ENCODE measurements at places on chromosomes 6 and 20. TPM values are rescaled to one million over a fixed set of nuclear protein-coding genes. Genes with fewer than 3 reads are reported as not detected.
A peak's percentile ranks its signal among the peaks of the same experiment; 100 is the strongest.

DNA sequence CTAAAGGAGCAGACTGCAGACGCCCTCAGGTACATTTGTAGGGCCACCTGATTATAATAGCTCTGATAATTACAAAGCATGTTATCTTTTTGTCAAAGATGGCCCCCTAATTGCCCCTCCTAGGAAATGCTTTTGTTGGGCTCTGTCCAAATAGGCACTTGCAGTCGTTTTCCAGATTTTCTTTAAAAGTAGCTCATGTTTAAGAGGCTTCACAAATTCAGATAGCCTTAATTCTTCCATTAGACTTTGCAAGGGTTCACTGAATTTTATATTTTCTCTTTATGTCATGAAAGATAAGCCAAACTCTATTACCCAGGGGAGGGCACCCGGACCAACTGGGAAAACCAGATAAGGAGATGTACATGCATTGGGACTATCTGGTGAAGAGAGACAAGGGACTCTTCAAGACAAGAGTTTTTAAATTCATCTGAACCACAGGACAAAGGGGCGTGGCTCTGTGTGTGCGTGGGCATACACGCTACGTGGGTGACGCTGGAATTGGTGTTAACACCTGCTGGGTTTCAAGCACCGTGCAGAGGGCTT, 95.6 kb downstream of the TOX2 start:
- no peak overlapping the region for H3K27ac ChIP-seq
- DNase-seq, result no peak
- H3K4me3 ChIP-seq, result no peak overlapping the region
- H3K27me3 ChIP-seq, result no peaks in the 10 kb centered on the region
- peaks cover 3% of the 10 kb centered on the region for H3K4me1 ChIP-seq

The TPD52L2 gene
- total RNA-seq, result 109 TPM

The DSE gene
- total RNA-seq, result 12.0 TPM

The NKAIN4 gene
- total RNA-seq, result 183 TPM

The TMC2 gene
- total RNA-seq, result not detected

DNA sequence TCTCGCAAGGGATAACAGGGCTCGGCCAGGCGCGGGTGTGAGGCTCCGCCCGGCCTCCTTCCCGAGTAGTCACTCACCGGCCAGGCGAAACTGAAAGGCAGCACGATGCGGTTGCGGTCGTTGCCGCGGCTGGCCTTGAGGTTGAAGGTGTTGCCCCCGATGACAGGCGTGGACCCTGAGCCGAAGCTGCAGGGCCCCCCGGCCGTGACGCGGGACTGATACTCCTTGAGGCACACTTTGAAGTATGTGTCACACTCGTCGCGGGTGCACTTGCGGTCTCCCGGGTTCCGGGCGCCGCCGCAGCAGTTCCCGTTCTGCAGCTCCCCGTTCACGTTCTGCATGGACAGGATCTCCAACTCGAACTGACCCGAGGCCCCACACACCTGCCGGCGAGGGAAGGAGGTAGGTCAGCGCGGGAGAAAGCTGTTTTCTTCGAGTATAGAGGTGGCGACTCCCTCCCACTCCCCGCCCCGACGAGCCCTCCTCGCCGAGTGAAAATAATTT, 1.1 kb downstream of the JAG1 start:
- H3K27me3 ChIP-seq, result peaks cover 2% of the 10 kb centered on the region
- H3K4me1 ChIP-seq, result peaks cover 12% of the 10 kb centered on the region
- H3K27ac ChIP-seq, result peak overlapping the region; percentile 28
- H3K36me3 ChIP-seq, result no peaks in the 10 kb centered on the region

GRCh38 chr6:9370480-9370879, 935.1 kb upstream of the SLC35B3 start:
- peaks cover 2% of the 10 kb centered on the region for H3K4me1 ChIP-seq
- H3K27ac ChIP-seq, result no peak overlapping the region
- H3K27me3 ChIP-seq, result no peaks in the 10 kb centered on the region
- H3K4me3 ChIP-seq, result no peak overlapping the region
- DNase-seq, result no peak
- no peaks in the 10 kb centered on the region for H3K36me3 ChIP-seq

The PRPH2 gene
- total RNA-seq, result not detected

GRCh38 chr20:59948212-59948611, 8.0 kb downstream of the FAM217B start:
- peaks cover 3% of the 10 kb centered on the region for H3K27me3 ChIP-seq
- peaks cover 28% of the 10 kb centered on the region for H3K4me1 ChIP-seq
- H3K27ac ChIP-seq, result no peak overlapping the region
- H3K4me3 ChIP-seq, result no peak overlapping the region

DNA sequence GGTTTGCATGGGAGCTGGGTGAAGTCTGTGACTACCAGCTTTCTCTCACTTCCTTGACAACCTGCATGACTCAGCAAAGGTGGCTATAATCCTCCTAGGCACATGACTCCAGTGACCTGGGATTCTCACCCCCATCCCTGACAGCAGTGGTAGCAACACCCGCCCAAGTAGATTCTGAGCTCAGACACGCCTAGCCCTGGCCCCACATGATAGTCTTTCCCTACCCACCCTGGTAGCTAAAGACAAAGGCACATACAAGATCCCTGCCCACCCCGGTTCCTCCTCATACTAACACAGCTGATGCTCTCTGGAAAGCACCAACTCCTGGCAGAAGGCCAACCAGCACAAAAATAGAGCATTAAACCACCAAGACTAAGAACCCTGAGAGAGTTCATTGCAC, 25.9 kb upstream of the CRISP1 start:
- H3K27ac ChIP-seq, result no peak overlapping the region
- peaks cover 7% of the 10 kb centered on the region for H3K36me3 ChIP-seq
- DNase-seq, result no peak
- no peaks in the 10 kb centered on the region for H3K4me1 ChIP-seq
- no peak overlapping the region for H3K4me3 ChIP-seq

The TRDN gene
- total RNA-seq, result not detected

All from glutamatergic neuron (in vitro differentiated cells).